ENCODE measurements at places on chromosomes 4 and X. TPM values are rescaled to one million over a fixed set of nuclear protein-coding genes. Genes with fewer than 3 reads are reported as not detected.

The IL15 gene
- 1.2 TPM for total RNA-seq

The PARM1 gene
- total RNA-seq: 11.7 TPM

The ZNF711 gene
- 6.1 TPM for total RNA-seq

The EDNRA gene
- 2.0 TPM for total RNA-seq

The ENAM gene
- not detected for total RNA-seq

The GPR173 gene
- total RNA-seq: 3.4 TPM

The PTTG2 gene
- total RNA-seq: not detected

The PNMA5 gene
- total RNA-seq: not detected

The STBD1 gene
- total RNA-seq: 5.6 TPM

GRCh38 chrX:42485601-42486000 is 292.4 kb downstream of the PPP1R2C start:
- H3K27ac ChIP-seq: no peak overlapping the region
- H3K4me1 ChIP-seq: peaks cover 5% of the 10 kb centered on the region
- H3K4me3 ChIP-seq: no peak overlapping the region
- peak; percentile 4 for DNase-seq
- no peaks in the 10 kb centered on the region for H3K27me3 ChIP-seq
- no peaks in the 10 kb centered on the region for H3K36me3 ChIP-seq

GRCh38 chr4:161132715-161133425 is 1030.9 kb downstream of the FSTL5 start:
- DNase-seq: no peak
- no peak overlapping the region for H3K27ac ChIP-seq
- H3K4me3 ChIP-seq: no peak overlapping the region
- no peaks in the 10 kb centered on the region for H3K27me3 ChIP-seq
- H3K4me1 ChIP-seq: no peaks in the 10 kb centered on the region
- no peaks in the 10 kb centered on the region for H3K36me3 ChIP-seq

DNA sequence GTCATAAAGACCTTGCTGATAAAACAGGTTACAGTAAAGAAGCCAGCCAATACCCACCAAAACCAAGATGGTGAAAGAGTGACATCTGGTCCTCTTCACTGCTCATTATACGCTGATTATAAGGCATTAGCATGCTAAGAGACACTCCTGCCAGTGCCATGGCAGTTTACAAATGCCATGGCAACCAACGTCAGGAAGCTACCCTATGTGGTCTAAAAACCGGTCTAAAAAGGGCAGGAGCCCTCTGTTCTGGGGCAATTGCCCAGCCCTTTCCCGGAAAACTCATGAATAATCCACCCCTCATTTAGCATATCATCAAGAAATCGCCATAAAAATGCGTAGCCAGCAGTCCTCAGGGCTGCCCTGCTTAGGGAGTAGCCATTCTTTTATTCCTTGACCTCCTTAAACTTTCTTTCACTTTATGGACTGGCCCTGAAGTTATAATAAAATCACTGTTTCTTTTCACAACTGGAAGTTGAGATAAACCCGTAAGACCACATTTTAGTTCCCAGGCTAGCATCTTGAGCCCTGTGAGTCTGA is 260.5 kb upstream of the FAT1 start:
- H3K4me1 ChIP-seq: no peaks in the 10 kb centered on the region
- no peaks in the 10 kb centered on the region for H3K36me3 ChIP-seq

- H3K27me3 ChIP-seq: no peaks in the 10 kb centered on the region
- no peaks in the 10 kb centered on the region for H3K36me3 ChIP-seq
- no peak for DNase-seq
- H3K4me1 ChIP-seq: peaks cover 7% of the 10 kb centered on the region
- H3K27ac ChIP-seq: no peak overlapping the region
These were observed 81.2 kb upstream of the PRSS48 start for GRCh38 chr4:151195801-151196200.

GRCh38 chrX:15165832-15166231 is 104.1 kb downstream of the ASB9 start:
- H3K36me3 ChIP-seq: no peaks in the 10 kb centered on the region
- DNase-seq: no peak
- no peaks in the 10 kb centered on the region for H3K4me1 ChIP-seq
- H3K27ac ChIP-seq: no peak overlapping the region
- H3K27me3 ChIP-seq: no peaks in the 10 kb centered on the region

GRCh38 chrX:65601126-65601525 is 66.3 kb upstream of the MSN start:
- H3K4me1 ChIP-seq: peaks cover 4% of the 10 kb centered on the region
- no peaks in the 10 kb centered on the region for H3K27me3 ChIP-seq
- no peak for DNase-seq
- no peaks in the 10 kb centered on the region for H3K36me3 ChIP-seq
- no peak overlapping the region for H3K4me3 ChIP-seq

DNA sequence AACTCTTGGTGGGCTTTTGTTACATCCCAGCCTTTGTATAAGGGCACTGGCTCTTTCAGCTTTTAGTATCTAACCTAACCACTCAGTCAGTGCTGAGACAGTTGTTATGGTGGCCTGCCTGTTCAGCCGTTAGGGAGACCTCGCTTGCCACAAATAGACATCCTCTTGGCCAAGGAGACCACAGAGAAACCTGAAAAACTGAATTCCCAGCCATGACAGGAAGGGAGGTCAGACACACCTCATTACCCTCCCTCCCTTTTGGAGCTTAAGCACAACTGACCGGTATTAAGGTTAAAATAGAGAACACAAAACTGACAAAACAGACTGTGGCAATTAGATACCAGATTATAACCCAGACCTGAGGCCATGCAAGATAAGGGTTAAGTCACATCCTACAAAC is 1639.3 kb downstream of the RPA4 start:
- H3K36me3 ChIP-seq: no peaks in the 10 kb centered on the region
- no peak overlapping the region for H3K4me3 ChIP-seq
- no peak for DNase-seq
- H3K27ac ChIP-seq: no peak overlapping the region
- H3K4me1 ChIP-seq: no peaks in the 10 kb centered on the region
- H3K27me3 ChIP-seq: no peaks in the 10 kb centered on the region

- no peak overlapping the region for H3K27ac ChIP-seq
- no peak for DNase-seq
- no peak overlapping the region for H3K4me3 ChIP-seq
- no peaks in the 10 kb centered on the region for H3K4me1 ChIP-seq
- H3K27me3 ChIP-seq: no peaks in the 10 kb centered on the region
These were observed 52.9 kb upstream of the EDA start for GRCh38 chrX:69562904-69563578.

DNA sequence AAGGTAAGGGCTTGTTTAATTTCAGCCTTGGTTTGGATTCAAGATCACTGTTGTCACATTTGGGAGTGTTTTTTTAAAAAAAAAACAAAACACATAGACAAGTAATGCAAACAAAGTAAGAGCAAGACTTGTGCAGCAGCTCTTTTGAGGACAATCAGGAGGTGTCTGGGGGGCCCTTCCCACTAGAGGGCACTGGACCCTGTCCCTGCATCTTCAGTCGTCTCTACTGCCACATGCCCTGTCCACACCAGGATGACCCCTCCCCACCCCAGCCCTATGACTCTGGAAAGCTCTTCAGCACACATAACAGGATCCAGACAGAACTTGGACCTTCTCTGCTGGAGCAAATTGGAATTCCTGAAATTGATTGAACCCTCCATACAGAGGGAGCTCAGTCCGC is 71.0 kb downstream of the USP46 start:
- H3K27ac ChIP-seq: no peak overlapping the region
- no peaks in the 10 kb centered on the region for H3K36me3 ChIP-seq
- H3K4me1 ChIP-seq: no peaks in the 10 kb centered on the region
- H3K4me3 ChIP-seq: no peak overlapping the region
- H3K27me3 ChIP-seq: no peaks in the 10 kb centered on the region

DNA sequence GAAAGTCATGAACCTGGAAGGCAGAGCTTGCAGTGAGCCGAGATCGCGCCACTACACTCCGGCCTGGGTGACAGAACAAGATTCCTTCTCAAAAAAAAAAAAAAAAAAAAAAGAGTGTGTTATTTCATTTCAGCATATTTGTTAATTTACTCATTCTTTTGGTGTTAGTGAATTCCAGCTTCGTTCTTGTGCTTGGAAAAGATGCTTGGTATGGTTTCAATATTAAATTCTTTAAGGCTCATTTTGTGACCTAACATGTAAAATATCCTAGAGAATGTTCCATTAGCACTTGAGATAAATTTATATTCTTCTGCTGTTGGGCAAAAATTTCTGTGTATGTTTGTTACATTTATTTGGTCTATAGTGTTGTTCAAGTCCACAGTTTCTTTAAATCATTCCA is 66.8 kb downstream of the SPIN3 start:
- no peaks in the 10 kb centered on the region for H3K4me1 ChIP-seq
- no peaks in the 10 kb centered on the region for H3K36me3 ChIP-seq
- no peak overlapping the region for H3K4me3 ChIP-seq
- DNase-seq: no peak
- H3K27me3 ChIP-seq: no peaks in the 10 kb centered on the region
- H3K27ac ChIP-seq: no peak overlapping the region

GRCh38 chr4:72295966-72296557 is 264.3 kb downstream of the NPFFR2 start:
- no peaks in the 10 kb centered on the region for H3K27me3 ChIP-seq
- H3K4me1 ChIP-seq: no peaks in the 10 kb centered on the region
- H3K4me3 ChIP-seq: no peak overlapping the region
- DNase-seq: peak; percentile 15
- no peak overlapping the region for H3K27ac ChIP-seq

- H3K27ac ChIP-seq: no peak overlapping the region
- no peak overlapping the region for H3K4me3 ChIP-seq
- H3K36me3 ChIP-seq: no peaks in the 10 kb centered on the region
- H3K27me3 ChIP-seq: no peaks in the 10 kb centered on the region
These were observed 30.7 kb downstream of the SEPTIN11 start for GRCh38 chr4:76980261-76980660.

GRCh38 chr4:185654311-185654710 is 119.0 kb upstream of the PDLIM3 start:
- no peaks in the 10 kb centered on the region for H3K27me3 ChIP-seq
- H3K4me1 ChIP-seq: no peaks in the 10 kb centered on the region
- H3K27ac ChIP-seq: no peak overlapping the region
- no peak for DNase-seq
- H3K36me3 ChIP-seq: no peaks in the 10 kb centered on the region
- no peak overlapping the region for H3K4me3 ChIP-seq

DNA sequence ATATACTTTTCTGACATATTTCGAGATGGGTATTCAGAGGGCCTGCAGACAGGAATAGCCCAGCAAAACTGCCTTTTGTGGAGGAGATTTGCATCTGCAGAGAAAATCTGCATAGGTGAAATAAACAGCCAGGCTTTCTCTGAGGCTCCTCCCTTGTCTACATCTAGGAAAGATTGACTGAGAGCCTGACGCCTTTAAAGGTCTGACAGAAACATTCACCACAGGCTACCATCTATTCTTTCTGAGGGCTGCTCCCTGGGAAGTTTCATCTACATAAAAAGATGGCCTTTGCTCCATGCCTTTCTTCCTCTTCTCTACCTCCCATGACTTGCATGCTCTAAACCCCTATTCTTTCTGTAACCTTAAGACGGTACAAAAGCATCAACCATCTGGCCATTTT is 55.0 kb upstream of the AP1S2 start:
- H3K27ac ChIP-seq: no peak overlapping the region
- DNase-seq: no peak
- no peaks in the 10 kb centered on the region for H3K4me1 ChIP-seq
- no peaks in the 10 kb centered on the region for H3K36me3 ChIP-seq
- no peaks in the 10 kb centered on the region for H3K27me3 ChIP-seq

GRCh38 chr4:152514356-152514755 is 21.5 kb downstream of the FBXW7 start:
- H3K36me3 ChIP-seq: no peaks in the 10 kb centered on the region
- no peak overlapping the region for H3K27ac ChIP-seq
- no peaks in the 10 kb centered on the region for H3K27me3 ChIP-seq
- no peak overlapping the region for H3K4me3 ChIP-seq
- no peak for DNase-seq

DNA sequence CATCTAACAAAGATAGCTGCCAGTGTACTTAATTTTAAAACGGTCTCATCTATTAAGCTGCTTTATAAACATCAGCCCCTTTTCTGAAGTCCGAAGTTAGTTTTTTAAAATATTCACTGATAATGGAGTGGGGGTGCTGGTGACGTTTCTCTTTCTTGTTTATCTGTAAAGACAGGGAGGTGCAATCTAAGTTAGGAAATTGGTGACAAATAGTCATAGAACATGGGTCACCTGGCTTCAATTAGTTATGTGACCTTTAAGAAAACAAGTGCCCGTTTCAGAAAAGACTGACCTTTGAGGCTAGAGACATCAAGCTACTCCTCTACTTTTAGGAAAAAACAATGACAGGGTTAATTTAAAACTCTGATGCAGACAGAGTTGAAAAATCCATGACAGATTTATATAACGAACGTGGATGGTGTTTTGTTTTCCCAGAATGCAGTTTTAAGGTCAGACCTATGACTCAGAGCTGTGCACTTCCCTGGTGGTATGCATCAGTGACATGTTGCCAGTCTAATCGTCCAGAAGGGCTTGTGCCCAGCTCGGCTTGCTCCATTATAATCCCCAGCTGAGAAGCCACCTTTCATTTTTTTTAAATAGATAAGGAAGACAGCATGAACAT is 38.2 kb downstream of the FHL1 start:
- no peaks in the 10 kb centered on the region for H3K27me3 ChIP-seq
- H3K36me3 ChIP-seq: no peaks in the 10 kb centered on the region
- DNase-seq: peak; percentile 2
- H3K4me3 ChIP-seq: no peak overlapping the region
- no peak overlapping the region for H3K27ac ChIP-seq

- peaks cover 50% of the 10 kb centered on the region for H3K4me1 ChIP-seq
- H3K36me3 ChIP-seq: no peaks in the 10 kb centered on the region
- H3K27ac ChIP-seq: no peak overlapping the region
- H3K4me3 ChIP-seq: no peak overlapping the region
- H3K27me3 ChIP-seq: no peaks in the 10 kb centered on the region
- DNase-seq: no peak
These were observed 233.5 kb upstream of the PGRMC2 start for GRCh38 chr4:128521156-128521555.

DNA sequence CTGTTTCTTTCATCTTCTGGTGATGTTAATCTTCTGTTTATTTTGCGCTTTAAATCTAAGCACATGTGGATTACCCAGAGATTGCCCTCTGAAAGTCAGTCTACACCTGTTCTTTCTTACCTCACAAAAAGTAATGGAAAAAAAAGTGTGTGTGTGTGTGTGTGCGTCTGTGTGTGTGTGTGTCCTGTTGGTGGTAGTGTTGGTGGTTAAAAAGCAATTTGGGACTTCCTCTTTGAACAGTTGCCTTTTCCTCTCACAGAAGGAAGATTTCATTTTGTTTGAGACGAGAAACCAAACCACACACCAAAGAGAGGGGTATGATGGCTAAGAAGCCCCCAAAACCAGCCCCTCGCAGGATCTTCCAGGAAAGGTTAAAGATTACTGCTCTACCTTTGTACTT is at the start of gene STAP1:
STAP1 (plus strand) TSS at position 235 of the 400 bp plus-strand sequence; CDS start at position 318, 83 bp downstream.
- no peak within 1 kb of the TSS for H3K27ac ChIP-seq
- no peaks in the 10 kb centered on the region for H3K4me1 ChIP-seq
- no peak for DNase-seq
- no peak within 1 kb of the TSS for H3K4me3 ChIP-seq
- no peaks in the 10 kb centered on the region for H3K27me3 ChIP-seq

GRCh38 chr4:54085284-54085683 is 14.7 kb upstream of the GSX2 start:
- H3K27me3 ChIP-seq: no peaks in the 10 kb centered on the region
- no peak for DNase-seq
- no peaks in the 10 kb centered on the region for H3K36me3 ChIP-seq
- H3K4me1 ChIP-seq: peaks cover 12% of the 10 kb centered on the region
- no peak overlapping the region for H3K4me3 ChIP-seq

- 0 out of 2 replicates have a peak, but pooled peaks cover 9% of the 10 kb centered on the region for H3K27me3 ChIP-seq
- no peak overlapping the region for H3K27ac ChIP-seq
- H3K4me3 ChIP-seq: no peak overlapping the region
- no peaks in the 10 kb centered on the region for H3K4me1 ChIP-seq
- no peak for DNase-seq
These were observed 309.6 kb upstream of the DDX53 start for GRCh38 chrX:22690116-22690515.

GRCh38 chrX:154470914-154471568 is 8.0 kb downstream of the LAGE3 start:
- 0 out of 2 replicates have a peak, but pooled peaks cover 2% of the 10 kb centered on the region for H3K36me3 ChIP-seq
- no peaks in the 10 kb centered on the region for H3K4me1 ChIP-seq
- no peaks in the 10 kb centered on the region for H3K27me3 ChIP-seq
- no peak for DNase-seq
